ENCODE measurements at places on chromosomes 2 and 18.

GRCh38 chr2:66305718-66306117 lies 129.2 kb upstream of the MEIS1 start:
- DNase-seq, result peak; percentile 96

GRCh38 chr2:68837164-68837860 lies 33.9 kb downstream of the BMP10 start:
- no peak for DNase-seq

DNA sequence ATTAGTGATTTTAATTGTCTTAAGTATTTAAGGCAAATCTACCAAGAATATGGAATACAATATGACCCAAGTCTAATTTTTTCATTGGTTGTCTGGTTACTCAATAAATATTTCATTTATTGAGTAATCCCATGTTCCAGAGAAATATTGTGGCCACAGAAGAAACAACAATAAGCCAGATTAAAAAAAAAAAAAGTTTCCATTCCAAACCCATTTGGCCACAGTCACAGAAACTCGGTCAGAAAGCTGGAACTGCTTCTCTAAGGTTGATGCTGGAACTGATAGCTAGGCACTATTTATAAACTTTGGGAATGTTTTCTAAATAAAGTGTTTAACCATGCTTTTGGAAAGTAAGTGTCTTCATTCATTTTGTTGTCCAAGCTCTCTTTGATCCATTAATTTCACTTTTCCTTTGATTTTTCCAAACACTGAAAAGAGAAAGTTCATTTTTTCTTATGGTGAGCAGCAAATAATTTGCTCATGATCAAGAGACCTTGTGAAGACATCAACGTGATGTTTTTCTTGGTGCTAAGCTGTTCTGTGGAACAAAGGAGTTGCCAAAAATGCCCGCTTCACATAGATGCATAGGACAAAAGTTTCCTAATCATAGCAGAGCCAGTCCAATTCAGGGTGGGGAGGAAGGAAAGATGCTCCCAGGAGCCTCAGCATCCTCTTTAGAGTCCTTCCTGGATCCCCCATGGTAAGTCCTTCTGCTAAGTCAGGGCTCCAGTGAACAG lies 72.1 kb upstream of the CCBE1 start:
- no peak for DNase-seq

DNA sequence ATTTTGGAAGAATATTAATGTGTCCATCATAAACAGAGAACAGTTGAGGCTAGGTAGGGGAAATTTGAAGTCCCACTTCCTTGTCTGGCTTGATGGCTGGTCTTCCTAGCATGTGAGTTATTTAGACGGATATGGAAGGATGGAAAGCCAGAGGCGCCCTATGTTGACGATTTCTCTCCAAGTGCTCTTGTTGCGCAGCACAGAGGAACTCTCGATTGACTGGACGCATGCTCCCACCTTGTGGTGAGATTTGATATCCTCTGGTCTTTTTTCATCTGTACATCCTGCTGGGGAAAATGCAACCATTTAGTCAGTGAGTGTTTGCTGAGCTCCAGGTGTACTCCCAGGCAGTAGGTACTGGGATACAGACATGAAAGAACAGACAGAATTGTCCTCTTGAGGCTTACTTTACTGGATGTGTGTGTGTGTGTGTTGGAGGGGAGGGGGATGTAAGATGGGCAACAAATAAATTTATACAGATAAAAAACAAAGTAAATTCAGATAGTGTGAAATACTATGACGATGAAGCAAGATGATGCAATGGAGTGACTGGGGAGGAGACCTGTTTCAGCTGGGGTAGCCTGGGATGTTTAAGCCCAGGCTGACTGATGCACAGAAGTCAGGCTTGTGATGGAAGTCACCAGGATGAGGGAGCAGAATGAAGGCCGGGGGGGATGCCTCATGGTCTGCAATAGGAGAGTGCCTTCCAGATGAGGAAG lies 137.2 kb downstream of the TRIM43 start:
- peak; percentile 87 for DNase-seq

DNA sequence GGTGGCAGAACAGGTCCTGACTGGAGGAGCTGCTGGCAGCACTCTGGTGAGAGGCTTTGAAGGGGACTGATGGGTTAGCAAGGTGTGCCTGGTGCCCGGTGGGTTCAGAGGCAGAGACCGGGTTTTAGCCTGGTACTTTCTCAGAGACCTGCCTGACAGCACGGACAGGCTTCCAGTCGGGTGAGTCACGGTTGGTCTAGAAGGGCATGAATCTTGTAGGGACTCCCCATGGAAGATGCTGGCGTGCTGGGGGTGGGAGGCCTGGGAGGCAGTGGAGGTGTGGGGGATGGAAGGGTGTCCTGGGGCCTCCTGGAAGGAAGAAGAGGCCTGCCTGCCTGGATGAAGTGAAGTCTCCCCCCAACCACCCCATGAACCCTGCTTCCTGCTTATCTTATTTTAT lies 52.6 kb downstream of the ACKR3 start:
- DNase-seq, result no peak

- DNase-seq, result peak; percentile 89
Observed at GRCh38 chr2:44120428-44120827, 48.2 kb upstream of the PPM1B start.

DNA sequence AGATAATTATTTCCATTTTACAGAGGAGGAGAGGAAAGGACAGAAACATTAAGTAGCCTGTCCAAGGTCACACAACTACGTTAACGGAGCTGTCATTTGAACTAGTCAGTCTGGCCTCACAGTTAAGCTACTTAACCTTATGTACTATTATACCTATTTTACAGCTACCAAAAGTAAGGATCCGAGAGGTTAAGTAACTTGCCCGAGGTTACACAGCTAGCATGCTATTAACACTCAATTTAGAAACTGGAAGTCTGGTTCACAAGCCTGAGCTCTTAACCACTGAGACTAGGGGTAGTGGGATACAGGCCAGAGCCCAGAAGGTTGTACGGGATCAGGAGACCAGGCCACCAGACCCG lies 476 bp downstream of the GLB1L start:
- DNase-seq, result no peak

DNA sequence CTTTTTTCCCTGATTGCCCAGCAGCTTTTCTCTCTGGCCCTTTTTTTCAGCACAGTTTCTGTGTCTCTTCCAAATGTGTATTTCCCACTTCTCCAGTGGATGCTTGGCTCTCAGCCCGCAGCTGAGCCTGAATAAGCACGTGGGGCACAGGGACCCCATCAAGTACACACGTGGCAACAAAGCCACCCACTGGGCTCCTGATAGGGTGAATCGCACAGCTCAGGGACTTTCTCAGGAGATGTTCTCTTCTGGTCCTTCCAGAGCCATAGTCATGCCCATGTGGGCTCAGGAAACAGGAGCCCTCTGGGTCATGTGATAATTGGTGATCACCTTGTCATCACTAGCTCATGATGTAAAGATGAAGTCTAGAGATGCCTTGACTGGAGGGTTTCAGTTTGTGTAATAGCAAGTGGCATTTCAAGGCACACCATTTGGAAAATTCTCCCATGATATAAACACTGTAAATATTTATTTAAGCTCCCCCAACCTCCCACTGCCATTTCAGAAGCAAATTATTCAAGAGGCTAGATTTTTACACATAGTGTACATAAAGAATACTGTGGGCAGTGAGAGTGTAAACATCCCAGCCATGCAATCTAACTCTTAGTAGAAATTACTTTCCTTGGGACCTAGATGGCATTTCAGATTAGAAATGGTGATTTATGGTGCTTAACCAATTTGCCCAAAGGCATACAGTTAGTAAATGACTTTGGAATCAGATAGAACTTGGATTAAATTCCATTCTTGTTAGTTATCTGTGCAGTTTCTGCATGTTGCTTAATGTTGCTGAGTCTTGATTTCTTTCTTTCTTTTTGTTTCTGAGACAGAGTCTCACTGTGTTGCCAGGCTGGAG lies 597.5 kb downstream of the SLC4A3 start:
- peak; percentile 7 for DNase-seq

GRCh38 chr18:75323821-75324585 lies 103.5 kb downstream of the SMIM21 start:
- no peak for DNase-seq

DNA sequence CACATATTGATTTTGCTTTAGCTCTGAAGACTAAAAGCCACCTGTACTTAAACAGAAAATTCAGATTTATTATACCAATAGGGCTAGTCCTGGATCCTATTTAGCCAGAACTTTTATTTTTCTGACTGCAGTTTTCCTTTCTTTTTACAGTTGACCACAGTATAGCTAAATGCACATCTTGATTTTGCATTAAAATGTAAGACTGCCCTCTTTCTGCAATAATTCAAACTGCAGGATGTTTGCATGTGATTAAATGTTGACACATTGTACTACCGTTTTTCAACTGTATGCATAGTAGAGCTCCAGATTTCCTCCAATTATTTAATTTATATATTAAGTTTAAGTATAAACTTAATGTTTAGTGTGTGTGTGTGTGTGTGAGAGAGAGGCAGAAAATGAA lies 1262.9 kb downstream of the SUCLG1 start:
- peak; percentile 9 for DNase-seq

GRCh38 chr2:213757525-213757924 lies 473.3 kb downstream of the SPAG16 start:
- no peak for DNase-seq

GRCh38 chr2:27123302-27124150 lies at the start of gene ABHD1:
ABHD1 (plus strand) TSS chr2:27123815; CDS start chr2:27123949, 134 bp downstream.
- no peak for DNase-seq

GRCh38 chr18:79677840-79678239 lies 1.8 kb upstream of the CTDP1 start:
- DNase-seq, result no peak

DNA sequence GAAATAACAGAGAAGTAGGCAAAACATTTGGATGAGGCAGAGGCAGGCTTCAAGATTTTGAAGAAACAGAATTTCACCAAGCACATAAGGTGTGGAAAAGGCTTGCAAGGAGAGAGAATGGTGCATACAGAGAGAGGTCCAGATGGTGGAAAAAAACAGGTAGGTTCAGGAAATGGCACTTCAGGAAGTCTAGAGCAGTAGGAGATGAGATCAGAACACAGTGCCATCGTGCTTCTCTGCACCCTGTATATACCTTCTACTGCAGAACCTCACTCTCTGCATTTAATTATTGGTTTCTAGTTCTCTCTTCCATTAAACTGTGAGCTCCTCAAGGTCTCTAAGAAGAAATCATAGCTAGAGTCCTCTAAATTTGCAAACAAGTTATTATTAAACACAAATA lies 2.4 kb downstream of the PAIP2B start:
- DNase-seq, result no peak

- DNase-seq, result no peak
Observed at GRCh38 chr2:196059491-196059960, 9.1 kb downstream of the DNAH7 start.

DNA sequence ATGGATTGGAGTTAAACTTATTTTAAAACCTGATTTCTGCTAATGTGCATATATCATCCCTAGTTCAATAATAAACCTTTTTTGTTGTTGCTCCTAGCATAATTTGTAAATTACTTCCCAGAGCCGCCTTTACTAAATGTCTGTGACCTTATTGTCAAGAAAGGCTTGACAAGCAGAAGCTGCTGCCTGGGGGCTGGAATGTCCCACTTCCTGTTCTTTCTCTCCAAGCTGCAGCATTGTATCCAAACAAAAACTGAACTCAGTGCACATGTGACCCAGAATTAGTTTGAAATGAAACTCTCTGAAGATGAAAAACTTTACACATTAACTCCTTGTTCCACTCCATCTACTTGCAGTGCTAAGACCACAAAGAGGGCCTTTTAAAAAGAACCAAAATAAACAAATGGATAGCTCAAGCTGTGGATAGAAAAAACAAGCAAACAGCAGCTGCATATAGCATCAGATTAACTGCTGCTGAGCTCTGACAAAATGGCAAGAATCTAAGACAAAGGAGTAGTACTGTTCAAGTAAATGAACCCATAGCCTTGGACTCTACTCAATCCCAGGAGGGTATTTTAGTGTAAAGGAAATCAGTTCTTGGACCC lies 99.8 kb upstream of the NEUROD1 start:
- DNase-seq, result peak; percentile 99

DNA sequence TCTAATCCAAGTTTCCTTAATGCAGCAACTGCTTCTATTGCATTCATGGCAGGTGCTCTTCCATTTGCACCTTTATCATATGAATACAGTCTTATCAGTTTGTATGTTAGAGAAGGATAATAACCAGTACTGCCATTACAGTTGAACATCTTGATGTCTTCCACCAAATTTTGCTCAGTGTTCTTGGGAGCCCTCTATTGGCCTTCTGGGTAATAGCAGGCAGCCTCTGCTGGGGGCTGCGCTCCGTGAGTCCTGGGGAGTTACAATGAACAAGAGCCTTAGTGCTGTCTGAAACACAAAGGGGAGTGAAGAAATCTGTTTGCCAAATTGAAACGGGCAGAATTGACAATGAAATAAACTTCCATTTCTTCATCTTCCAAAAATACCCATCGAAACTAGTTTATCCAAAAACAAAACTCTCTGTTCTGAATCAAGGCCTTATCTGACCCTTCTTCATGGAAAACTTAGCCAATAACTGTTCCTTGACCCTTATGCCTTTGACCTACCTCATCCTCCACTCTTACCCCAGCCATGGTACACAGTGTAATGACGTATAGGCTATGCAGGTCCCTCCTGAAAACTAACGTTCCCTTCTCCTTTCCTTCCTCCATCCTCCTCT lies 79.9 kb downstream of the ALK start:
- peak; percentile 30 for DNase-seq

DNA sequence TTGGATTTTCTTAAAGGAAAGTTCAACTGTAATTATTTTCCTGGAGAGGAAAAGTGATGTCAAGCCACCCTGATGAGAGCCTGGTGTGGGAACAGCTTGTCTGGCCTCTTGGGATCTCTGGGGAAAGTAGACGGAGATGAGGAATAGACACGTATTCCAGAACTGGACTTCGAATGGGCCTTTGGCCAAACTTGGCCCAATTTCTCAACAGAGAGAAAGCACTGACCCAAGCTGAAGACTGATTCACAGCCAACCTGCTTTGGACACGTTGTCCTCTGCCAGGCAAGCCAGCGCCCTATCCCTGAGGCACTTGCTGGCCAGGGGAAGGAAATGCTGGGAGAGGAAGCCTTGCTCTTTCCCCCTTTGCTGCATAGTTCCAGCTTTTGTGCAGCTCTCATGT lies 70.8 kb upstream of the CTAGE1 start:
- DNase-seq, result no peak

GRCh38 chr18:12930376-12930775 lies 17.4 kb upstream of the SEH1L start:
- DNase-seq, result no peak

- peak; percentile 64 for DNase-seq
Observed at GRCh38 chr2:19409046-19409445, 50.6 kb upstream of the OSR1 start.

DNA sequence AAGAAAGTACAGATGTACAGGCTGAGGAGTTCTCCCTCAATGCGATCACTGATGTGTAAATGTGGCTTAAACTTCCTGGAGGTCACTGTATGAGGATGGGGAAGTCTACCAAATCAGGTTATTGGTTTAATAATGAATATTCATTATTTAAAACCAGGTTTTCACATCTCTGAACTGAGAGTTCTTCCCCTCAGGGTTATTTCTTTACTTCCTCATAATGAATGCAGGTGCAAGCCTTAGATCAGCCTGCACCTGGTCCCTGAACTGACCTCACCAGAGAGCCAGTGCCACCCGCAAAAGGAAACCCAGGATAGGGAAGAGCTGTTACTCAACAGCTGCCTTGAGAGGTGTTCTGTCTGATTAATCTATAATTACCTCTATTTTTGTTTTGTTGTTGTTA lies 369.0 kb downstream of the EPHA4 start:
- no peak for DNase-seq
